ENCODE measurements at places on chromosomes 5 and 9.

DNA sequence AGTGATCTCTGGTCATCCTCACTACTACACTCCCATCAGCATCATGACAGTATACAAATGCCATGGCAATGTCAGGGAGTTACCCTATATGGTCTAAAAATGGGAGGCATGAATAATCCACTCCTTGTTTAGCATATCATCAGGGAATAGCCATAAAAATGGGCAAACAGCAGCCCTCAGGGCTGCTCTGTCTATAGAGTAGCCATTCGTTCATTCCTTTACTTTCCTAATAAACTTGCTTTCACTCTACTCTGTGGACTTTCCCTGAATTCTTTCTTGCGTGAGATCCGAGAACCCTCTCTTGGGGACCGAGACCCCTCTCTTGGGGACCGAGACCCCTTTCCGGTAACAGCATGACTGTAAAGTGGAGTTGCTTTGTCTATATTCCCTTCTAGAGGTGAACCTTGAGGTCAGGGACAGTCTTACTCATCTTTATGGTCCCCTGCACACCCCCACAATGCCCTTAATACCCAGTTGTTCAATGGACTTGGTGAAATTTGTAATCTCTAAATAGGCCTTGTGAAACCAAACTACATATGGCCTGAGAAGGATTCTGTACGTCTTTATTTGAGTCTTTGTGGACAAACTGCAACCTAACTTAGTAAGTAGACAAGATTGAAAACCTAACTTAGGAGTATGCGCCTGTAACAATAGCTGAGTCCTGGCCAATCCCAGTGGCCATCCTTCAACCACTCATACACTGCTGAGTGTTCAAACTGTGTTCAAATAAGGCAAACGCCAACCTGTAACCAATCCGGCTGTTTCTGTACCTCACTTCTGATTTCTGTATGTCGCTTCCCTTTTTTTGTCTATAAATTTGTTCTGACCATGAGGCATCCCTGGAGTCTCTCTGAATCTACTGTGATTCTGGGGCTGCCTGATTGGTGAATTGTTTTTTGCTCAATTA, 32.3 kb upstream of the UBTD2 start:
- DNase-seq: no peak

DNA sequence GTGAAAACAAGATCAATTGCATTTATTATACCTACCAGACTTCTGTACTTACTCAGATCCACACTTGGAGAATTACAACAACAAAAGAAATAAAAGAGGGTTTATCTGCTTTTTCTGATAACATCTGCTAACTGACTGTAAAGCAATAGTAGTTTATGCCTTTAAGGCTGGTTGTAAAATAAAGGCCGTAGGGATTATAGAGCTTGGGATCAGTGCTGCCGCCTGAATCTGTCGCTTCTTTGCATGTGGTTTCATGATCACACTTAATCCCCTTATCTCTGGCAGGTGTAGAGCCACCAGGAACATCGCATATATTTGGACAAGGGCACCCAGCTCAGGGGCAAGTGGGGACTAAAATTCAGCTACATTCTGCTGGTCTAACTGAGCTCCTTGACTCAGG, 146.7 kb downstream of the CCDC192 start:
- DNase-seq: no peak

DNA sequence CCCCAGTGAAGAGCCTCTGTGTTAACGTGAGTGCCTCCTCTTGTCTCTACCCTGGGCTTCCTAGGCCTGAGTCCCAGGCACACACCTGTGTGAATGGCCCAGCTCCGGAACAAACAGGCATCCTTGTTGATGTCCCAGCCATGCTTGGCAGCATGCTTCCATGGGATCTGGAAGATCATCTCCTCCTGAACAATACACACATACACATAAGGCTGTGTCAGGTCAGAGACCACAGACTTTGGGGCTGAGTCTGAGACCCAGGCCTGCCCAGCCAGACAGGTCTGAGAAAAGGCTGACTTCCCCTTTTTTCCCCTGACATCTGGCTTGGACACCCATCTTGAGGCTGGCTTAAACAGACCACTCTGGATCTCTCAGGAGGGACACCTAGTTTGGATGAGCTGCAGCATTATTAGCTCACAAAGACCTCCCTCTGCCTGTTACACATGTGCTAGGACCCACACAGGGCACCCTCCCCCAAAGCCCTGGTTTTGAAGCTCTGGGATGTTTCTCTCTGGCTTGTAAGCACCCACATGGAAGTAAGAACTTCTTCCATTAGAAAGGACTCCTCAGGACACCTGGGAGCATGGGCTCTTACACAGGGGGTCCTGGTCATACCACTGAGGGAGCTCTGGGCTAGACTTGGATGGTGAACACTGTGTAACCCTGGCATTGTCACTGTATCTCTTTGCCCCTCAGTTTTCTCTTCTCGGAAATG, 2.6 kb downstream of the IRF1 start:
- DNase-seq: no peak

DNA sequence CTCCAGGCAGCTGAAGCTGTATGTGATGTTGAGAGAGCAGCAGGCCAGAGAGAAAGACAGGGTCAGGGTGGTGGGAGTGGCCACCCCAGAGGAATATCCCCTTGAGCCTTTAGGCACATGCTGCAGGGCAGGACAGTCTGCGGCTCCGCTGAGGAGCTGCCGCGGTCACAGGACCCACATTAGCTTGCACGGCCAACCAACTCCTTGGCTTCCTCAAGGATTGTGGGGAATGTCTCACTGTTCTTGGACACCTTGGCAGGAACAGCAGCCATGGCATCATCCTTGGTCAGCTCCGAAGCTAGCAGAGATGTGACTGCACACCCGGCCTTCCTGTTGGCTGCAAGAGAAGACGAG, 27.8 kb downstream of the PCDHGC5 start:
- DNase-seq: no peak

DNA sequence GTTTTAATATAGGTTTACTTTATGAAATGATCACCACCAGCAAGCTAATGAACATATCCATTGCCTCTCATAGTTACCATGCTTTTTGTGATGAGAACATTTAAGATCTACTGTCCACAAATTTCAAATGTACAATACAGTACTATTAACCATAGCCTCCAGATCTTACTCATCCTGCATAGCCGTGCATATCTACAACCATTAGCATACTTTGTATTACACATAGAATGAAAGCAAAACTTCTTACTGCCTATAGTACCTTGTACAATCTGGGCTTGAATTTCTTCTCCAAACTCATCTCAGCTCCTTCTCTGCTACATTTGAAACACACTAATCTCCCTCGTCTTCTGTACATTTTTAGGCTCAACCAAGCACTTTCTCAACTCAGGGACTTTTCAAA, 510.6 kb downstream of the PRR16 start:
- no peak for DNase-seq

DNA sequence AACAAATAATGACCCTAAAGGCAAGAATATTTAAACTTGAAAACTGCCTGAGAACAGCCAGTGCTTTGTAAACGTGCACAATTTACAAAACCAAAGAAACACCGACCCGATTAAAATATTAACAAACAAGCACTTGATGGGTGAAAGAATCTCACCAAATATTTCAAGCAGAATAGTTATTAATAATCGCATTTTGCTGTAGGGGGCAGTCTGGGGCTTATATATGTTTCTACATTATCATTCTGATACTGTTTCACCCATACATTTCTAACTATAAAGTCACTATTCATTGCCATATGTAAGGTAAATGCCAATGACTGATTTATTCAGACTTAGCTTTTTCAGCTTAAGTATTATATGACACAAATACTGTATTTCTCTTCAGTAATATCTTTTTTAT, 37.7 kb downstream of the UBAP2 start:
- DNase-seq: no peak

DNA sequence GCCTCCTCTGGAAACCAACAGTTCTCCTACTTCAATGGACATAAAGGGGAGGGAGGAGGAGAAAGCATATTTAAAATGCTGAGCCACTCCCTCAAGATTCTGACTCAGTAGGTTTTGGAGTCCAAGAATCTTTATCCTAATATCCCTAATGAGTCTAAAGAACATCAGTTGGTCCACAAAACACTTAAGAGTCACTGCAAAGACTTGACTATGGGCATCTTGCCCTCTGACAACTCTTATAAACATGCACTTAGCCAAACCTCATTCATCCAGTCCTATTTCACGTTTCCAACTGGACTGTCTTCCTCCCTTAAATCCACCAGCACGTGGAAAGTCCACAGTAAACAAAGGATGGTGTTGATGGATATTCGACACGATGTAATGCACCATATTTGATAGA, 172.5 kb downstream of the FAM114A2 start:
- no peak for DNase-seq

DNA sequence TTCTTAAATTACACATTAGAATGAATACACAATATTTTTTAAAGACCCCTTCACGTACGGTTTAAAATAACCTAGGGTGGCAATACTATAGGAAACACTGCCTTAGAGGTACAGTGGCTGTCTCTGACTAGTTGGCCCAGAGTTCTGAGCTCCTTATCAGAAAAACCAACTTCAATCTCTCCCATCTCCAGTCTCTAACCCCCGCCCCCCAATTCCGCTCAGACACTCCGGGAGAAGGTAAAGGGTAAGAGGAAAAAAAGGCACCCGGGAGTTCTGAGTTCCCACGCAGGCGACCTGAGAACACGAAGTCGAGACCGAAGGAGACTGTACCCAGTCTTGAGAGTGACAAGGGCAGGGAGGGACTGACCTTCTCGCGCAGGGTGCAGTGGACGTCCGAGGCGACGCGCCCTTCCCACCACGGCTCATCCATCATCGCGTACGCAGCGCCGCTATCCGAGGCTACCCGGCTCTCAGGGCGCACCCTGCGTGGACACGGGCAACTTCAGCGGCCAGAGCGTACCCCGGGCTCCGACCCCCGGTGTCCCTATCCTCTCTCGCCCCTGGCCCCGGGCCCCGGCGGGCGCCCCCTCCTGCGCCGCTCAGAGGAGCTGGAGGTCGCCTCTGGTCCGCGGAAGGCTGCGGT, 752 bp downstream of the CCNJL start:
- no peak for DNase-seq

- DNase-seq: no peak
These were observed 40.8 kb upstream of the LARP1 start for GRCh38 chr5:154714266-154714986.

- DNase-seq: no peak
These were observed 43.7 kb downstream of the STK10 start for GRCh38 chr5:172144291-172144815.

- no peak for DNase-seq
These were observed 6.3 kb downstream of the STC2 start for GRCh38 chr5:173321886-173322285.

DNA sequence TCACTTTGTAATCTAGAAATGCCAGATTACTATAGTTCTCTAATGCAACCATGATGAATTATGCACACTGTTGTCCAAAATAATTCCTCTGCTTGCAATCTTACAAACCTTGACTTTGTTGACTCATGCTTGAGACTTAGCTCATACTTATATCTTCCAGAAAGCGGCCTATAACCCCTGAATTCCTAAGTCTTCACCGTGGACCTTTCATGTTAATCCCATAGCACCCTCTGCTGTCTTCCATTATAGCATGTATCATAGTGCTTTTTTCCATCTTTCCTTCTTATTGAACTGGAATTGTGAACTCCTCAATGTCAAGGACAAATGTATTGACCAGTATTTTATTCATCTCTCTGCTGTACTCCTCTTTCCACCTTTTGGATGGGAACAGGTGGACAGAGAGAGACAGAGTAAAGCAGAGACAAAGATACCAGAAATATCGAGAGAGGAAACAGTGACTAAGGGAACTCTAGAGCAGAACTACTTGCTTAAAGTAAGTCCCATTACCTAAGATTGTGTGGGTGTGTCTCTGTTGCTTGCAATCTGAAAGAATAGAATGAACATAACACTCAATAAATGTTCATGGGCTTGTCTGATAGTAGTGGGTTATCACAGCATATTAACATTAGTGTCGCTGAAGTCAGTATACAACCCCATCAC, 110.0 kb downstream of the LURAP1L start:
- DNase-seq: no peak

DNA sequence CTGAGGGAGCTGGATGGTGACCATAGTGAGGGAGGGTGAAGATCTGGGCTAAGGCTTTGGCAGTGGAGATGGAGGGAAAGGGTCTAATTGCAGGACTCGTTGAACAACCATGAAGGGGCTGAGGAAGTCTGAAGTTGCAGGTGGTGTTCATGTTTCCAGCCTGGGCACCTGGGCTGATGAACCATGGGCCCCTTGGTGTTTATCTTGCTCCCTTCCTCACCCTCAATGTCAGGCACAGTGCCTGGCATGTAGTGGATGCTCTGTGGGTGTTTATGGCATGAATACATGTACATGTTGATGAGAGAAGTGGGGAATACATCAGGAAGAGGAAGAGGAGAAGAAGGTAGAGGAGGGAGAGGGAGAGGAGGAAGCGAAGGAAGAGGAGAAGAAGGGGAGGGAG, 31.3 kb upstream of the COL15A1 start:
- no peak for DNase-seq

DNA sequence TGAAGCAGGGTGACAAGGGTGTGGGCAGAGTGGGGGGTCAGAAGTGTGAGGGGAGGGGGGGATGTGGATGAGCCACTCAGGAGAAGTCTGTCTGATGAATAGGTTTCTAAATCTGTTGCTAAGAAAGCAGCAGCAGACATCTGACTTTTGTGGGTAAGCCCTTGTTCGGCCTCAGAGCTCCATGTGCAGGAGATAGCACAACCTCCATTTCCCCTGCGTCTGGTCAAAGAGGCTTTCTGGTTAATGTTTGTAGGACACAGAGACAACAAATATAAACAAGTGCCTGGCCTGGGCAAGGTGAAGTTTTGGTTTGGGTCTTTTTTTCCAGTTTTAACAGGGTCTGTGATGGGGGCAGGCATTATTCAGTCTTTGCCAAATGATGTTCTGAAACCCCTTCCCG, 57.0 kb upstream of the GNE start:
- DNase-seq: no peak

- DNase-seq: no peak
These were observed 141.3 kb upstream of the LPAR1 start for GRCh38 chr9:111179577-111179976.

- no peak for DNase-seq
These were observed 47.1 kb upstream of the CHSY3 start for GRCh38 chr5:129857116-129857515.

- no peak for DNase-seq
These were observed 115.0 kb upstream of the TBC1D2 start for GRCh38 chr9:98370300-98370975.

- no peak for DNase-seq
These were observed 129.3 kb upstream of the RAI14 start for GRCh38 chr5:34526682-34527305.

GRCh38 chr9:121863955-121864354, 212.5 kb downstream of the DAB2IP start:
- DNase-seq: no peak

- no peak for DNase-seq
These were observed 6.0 kb downstream of the OLFML2A start for GRCh38 chr9:124782661-124783574.

GRCh38 chr9:13967438-13967837, 346.5 kb downstream of the NFIB start:
- no peak for DNase-seq

GRCh38 chr5:176365351-176366231, at the start of gene ARL10:
TSS of gene ARL10 (plus strand) at chr5:176365487. CDS start at chr5:176365564, 77 bp downstream.
- DNase-seq: peak; percentile 55

GRCh38 chr5:129698661-129699060, 49.2 kb upstream of the MINAR2 start:
- no peak for DNase-seq

DNA sequence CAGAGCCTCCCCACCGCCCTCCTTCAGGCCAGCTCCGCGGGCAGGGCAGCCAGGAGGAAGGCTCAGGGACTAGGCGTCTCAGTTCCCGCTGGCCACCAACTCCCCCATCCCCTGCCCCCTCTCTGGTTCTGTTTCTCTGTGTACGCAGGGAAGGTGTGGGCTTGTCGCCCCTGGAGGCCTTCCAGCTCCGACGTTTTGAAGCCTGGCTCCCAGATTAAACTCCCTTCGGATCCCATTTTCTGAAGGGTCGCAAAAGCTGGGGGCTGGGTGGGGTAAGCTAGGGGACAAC, 346 bp downstream of the ATOX1 start:
- DNase-seq: no peak

Measured in stimulated activated CD8-positive, alpha-beta memory T cell treated with anti-CD3 and anti-CD28 coated beads, Interleukin-2, amount 100 ng/mL, for 48 hours (primary cell).